ENCODE measurements at places on chromosomes 16 and 17.
A peak's percentile ranks its signal among the peaks of the same experiment; 100 is the strongest.

DNA sequence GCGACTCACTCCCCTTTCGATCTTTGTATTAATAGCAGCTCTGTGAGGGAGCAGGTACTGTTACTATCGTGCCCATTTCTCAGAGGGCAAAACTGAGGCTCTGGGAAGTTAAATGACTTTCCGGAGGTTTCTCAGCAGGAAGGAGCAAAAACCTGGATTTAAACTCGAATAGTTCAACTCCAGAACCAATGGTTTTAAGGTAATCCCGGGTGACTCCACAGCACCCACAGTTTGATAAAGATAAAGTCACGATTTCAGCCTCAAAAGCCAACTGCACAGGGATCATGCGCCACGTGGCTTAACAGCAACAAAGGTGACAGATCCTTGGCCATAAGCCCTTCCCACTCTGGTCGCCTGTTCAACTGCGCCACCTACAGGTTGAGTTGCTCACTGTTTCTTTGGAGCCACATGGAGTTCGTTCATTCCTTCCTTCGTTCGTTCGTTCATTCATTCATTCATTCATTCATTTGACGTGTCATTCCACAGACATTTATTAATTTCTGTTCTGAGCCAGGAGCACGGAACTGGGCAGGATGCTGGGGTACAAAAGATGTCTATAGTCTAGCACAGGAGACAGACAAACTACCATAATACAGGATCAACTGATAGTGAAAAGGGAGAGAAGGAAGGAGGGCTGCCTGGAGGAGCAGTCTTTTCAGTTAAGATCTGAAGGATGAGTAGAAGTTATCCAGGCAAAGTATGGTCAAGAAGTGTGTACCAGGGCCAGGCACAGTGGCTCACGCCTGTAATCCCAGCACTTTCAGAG is 134.8 kb downstream of the HS3ST2 start:
- peak; percentile 80 for DNase-seq

GRCh38 chr17:37068266-37068665 is 119.5 kb downstream of the AATF start:
- DNase-seq: no peak

- no peak for DNase-seq
These were observed 125.7 kb downstream of the CMIP start for GRCh38 chr16:81570151-81570846.

DNA sequence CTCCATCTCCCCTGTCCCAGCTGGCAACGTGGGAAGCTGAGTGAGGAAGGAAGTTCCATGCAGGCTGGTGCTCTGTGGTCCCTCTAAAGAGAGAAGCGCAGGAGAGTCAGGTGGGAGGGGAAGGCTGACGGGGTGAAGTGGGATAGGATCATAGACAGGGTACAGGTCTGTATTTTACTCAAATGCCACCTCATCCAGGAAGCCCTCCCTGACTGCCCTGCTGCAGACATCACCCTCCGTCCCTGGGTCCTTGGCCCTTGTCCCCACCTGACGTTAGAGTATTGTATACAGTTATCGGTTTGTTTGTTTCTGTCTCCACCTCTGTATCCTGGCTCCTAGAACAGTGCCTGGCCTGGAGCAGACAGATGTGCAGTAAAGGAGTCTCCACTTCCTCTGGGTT is 11.7 kb downstream of the CANT1 start:
- DNase-seq: no peak

DNA sequence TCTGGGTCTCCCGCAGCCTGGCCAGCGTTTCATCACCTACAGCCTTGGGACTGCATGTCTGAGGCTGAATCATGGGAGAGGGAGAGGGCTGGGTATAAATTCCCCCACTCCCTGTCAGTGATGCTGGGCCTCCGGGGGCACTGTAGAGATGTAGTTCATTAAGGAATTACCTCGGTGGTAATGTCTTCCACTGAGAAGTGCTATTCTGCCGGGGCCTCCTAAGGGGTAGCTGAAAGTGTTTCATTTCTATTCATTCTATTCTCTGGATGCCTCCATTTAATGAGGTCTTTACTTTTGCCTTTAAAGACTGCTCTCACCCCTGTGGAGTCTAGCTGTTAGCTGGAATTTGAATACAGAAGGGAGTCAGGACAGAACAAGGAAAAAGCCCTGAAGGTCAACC is 116.4 kb upstream of the HS3ST4 start:
- DNase-seq: no peak

DNA sequence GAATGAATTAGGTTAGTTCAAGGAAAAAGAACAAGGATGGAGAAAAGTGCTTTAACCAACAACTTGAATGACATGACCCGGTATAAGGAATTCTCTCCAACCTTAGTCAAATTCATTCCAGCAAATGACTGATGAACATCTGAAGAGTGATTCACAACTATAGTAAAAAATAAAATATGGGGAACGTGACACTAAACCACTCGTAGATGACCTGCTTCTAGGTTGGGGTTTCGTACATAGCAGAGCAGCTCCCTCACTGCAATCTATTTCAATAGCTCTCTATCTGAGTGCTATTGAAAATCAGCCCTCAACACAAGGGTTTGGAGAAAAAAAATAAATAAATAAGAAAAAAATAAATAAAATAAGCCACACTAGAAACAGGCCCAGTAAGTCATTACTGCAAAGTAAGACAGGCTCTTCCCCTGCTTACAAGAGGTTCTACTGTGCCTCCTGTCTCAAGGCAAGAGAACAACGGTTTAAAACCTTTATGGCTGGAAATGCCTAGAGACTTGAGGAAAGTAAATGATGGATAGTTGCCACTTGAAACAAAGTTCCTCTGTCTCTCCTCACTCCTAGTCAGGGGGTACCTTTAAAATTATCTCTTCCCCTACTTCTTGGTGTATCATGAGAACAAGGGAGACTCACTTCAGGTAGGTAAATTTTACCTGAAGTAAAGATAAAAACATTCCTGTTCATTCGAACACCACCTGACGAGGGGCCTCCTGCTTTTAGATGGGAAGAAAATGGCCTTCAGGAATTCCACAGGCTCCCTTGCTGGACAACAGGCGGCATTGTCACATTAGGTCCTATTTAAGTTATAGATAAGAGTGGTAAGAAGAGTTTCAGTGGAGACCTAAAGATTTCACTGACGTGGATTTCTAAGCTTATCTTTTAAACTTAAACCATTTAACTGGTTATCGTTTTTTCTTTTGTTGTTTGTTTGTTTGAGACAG is 20.5 kb downstream of the COG7 start:
- peak; percentile 18 for DNase-seq

Measured in T47D (cell line).